ENCODE measurements at places on chromosomes 11 and 22.
A peak's percentile ranks its signal among the peaks of the same experiment; 100 is the strongest.

GRCh38 chr11:106011481-106011880 lies 10.6 kb downstream of the MSANTD4 start:
- no peak for DNase-seq

DNA sequence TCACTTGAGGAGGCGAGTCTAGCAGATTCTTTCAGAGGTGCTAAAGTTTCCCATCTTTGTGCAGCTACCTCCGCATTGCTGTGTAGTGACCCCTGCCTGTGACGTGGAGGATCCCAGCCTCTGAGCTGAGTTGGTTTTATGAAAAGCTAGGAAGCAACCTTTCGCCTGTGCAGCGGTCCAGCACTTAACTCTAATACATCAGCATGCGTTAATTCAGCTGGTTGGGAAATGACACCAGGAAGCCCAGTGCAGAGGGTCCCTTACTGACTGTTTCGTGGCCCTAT lies 8.9 kb upstream of the SAMM50 start:
- no peak for DNase-seq

GRCh38 chr22:30205281-30206115 lies 41.1 kb downstream of the LIF start:
- DNase-seq, result no peak

GRCh38 chr11:113833151-113833550 lies 42.2 kb downstream of the USP28 start:
- DNase-seq, result no peak

DNA sequence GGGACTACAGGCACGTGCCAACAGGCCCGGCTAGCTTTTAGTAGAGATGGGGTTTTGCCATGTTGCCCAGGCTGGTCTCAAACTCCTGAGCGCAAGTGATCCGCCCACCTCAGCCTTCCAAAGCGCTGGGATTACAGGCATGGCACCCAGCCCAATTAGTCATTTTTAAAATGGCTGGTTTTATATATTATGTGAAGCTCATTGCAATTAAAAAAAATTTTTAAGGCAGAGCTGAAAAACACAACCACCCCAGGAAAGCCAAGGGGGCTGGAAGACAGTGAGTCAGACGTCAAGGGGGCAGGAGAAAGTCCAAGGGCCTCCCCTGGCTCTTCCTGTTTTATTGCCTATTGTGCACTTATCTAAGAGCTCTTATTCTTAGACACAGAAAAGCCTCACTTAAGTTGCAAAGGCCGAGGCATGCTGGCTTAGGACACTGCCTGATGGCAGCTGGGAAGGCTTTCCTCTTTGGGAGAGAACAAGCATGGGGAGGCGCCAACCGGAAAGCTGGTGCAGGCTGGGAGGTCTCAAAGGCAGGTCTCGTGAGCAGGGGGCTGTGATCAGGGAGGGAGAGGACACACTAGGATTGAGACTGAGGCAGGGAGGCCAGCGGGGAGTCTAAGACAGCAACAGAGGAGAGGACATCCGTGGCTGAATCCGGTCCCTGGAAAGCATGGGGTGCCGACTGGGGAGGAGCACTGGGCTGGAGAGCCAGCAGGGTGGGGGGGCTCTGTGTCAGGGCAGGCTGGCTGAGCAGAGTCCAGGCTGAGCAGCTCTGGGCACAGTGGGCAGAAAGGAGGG lies 11.1 kb upstream of the OSM start:
- DNase-seq, result no peak

- DNase-seq, result peak; percentile 43
Measured at GRCh38 chr11:61163714-61164605, 2.7 kb upstream of the VPS37C start.

- no peak for DNase-seq
Measured at GRCh38 chr11:70700453-70700852, 302.1 kb downstream of the CTTN start.

DNA sequence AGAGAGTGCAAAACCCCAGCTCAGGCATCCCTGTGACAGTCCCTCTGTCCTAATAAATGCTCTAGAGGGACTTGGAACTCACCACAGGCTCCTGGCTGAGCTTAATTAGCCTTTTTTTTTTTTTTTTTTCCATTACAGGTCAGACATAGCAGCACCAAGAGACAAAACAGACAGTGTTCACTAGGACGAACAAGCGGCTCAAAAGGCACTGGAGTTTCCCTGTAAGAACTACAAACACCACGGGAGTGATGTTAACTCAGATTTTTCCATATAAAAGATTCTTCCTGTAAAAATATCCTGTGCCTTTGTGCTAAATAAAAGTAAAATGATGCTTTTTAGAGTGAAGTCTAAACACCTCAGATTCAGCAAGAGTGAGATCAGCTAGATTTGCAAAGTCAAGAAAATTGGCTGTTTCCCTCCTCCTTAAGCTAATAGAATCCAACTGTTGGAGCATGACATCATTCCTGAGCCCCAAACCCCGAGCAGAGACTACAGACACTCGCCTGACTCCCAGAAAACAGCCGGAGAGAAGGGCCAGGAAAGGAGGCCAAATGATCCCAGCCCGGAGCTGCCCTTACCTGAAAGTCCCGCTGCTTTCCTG lies 101.0 kb upstream of the AKIP1 start:
- no peak for DNase-seq

- DNase-seq, result peak; percentile 49
Measured at GRCh38 chr11:63839508-63840355, 822 bp downstream of the MARK2 start.

- no peak for DNase-seq
Measured at GRCh38 chr11:69409812-69410645, 71.4 kb upstream of the LINC01488 start.

GRCh38 chr11:35173011-35173511 lies 34.1 kb downstream of the CD44 start:
- DNase-seq, result no peak

GRCh38 chr11:76911415-76911808 lies 50.7 kb downstream of the ACER3 start:
- no peak for DNase-seq

GRCh38 chr11:83480811-83481210 lies 194.6 kb upstream of the CCDC90B start:
- no peak for DNase-seq

GRCh38 chr11:94325681-94326080 lies 21.3 kb downstream of the IZUMO1R start:
- DNase-seq, result peak; percentile 63

GRCh38 chr11:16404781-16405285 lies 48.5 kb upstream of the SOX6 start:
- DNase-seq, result no peak

GRCh38 chr22:39135092-39135896 lies 17.2 kb downstream of the CBX7 start:
- peak; percentile 46 for DNase-seq

- no peak for DNase-seq
Measured at GRCh38 chr11:131065435-131066413, 149.4 kb upstream of the SNX19 start.

DNA sequence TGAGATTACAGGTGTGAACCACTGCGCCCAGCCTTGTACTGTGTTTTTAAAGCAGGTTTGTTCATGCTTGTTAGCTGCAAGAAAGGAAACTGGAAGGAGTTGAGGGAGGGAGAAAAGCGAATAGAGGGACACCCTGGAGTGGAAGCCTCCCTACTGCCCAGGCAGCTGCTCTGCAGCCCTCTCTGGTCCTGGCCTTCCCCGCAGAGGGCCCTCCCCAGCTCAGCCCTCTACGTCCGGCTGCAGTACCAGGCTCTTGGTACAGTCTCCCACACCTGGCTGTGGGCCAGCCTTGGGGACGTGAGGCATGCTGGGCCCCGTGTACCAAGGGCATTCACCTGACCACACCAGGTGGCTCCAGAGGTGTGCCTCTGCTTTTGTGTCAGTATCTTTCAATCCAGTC lies 70.8 kb downstream of the MED15 start:
- no peak for DNase-seq

- DNase-seq, result no peak
Measured at GRCh38 chr11:129131316-129131715, 60.8 kb downstream of the ARHGAP32 start.

DNA sequence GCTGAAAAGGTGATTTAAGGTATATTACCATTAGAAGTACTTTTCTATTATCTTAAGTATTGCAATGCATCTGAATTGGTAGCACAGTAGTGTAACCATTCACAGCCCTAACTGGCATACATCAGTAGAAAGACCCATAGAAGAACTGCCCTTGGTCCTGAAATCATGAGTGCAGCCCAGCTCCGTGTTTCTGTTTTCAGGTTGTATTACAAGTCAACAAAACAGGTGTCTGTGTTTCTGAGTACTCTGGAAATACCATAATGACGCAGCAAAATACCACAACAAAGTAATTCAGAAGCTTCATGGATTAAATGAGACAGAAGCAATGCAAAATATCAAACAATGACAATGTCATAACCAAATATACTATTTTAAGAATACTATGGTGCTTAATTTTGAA lies 226.3 kb downstream of the OPCML start:
- DNase-seq, result no peak

DNA sequence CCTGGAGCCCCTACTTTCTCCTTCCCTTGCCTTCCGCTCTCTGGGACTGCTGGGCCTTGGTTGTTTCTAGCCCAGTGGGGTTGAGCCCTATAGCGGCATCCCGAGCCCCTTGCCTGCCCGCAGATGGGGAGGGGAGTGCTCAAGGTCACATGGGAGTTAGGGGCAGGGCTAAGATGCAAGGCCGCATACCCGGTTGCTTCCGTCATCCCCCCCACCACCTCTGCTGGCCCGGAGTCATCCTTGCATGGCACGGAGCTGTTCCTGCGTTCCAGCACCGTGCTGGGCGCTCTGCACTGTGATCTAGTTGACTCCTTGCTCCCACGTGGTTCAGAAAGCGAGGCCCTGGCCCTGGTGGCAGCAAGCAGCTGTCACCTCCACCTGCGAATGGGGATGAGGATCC lies 18.0 kb downstream of the FLRT1 start:
- DNase-seq, result no peak

GRCh38 chr22:42769238-42769573 lies 48.5 kb upstream of the A4GALT start:
- no peak for DNase-seq

GRCh38 chr11:130449310-130449990 lies 1.0 kb downstream of the ADAMTS15 start:
- no peak for DNase-seq

DNA sequence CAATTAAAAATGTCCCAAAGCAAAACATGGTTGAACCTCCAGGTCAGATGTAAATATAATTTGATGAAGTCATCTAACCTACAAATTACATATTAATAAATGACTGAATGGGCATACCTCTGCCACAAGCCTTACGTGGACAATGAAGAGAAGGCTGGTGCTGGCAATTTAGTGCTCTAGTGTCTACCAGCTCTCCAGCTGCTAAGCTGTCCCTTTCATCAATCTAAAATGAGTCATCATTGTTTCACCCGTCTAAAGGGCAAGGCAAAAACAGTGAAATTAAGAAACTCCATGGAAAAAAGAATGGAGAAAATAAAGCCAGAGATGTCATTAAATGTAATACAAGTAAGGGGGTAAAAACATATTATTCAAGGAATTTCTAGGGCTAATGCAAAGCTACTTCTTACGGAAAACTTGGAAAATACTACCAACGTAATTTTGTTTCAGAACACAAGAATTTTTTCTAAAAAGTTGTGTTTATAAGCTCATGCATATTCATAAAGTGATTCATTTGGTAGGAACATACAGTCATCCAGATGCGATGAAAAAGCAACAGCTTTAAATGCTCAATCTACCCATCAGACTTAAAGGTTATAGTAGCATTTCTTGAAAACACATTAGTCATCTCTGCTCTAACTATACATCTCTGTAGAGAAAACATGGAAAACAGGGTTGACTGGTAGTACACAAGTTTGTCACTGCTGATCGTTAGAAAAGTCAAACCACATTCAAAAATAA lies 71.5 kb downstream of the SIK3 start:
- peak; percentile 18 for DNase-seq

GRCh38 chr22:43404673-43405385 lies 7.0 kb upstream of the MPPED1 start:
- DNase-seq, result no peak

- no peak for DNase-seq
Measured at GRCh38 chr11:115869131-115869530, 364.9 kb upstream of the CADM1 start.

DNA sequence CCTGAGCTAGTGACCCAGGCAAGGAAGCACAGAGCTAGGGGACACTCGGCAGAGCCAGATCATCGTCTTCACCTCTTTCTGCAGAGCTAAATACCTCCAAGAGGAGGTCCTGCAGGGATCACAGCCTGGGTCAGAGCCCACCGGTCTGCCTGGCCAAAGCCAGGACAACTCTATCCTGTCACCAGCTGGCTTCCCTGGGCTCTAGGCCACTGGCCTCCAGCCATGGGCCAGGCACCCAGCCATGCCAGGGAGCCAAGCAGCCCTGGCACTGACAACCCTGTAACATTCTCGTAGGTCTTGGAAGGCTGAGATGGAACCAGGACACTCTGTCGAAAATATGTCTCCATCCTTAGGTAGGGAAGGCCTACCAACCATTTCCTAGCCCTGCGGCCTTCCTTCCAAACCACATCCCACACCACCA lies 270.1 kb downstream of the BUD13 start:
- no peak for DNase-seq

- no peak for DNase-seq
Measured at GRCh38 chr22:25437414-25438160, 126.9 kb upstream of the GRK3 start.

DNA sequence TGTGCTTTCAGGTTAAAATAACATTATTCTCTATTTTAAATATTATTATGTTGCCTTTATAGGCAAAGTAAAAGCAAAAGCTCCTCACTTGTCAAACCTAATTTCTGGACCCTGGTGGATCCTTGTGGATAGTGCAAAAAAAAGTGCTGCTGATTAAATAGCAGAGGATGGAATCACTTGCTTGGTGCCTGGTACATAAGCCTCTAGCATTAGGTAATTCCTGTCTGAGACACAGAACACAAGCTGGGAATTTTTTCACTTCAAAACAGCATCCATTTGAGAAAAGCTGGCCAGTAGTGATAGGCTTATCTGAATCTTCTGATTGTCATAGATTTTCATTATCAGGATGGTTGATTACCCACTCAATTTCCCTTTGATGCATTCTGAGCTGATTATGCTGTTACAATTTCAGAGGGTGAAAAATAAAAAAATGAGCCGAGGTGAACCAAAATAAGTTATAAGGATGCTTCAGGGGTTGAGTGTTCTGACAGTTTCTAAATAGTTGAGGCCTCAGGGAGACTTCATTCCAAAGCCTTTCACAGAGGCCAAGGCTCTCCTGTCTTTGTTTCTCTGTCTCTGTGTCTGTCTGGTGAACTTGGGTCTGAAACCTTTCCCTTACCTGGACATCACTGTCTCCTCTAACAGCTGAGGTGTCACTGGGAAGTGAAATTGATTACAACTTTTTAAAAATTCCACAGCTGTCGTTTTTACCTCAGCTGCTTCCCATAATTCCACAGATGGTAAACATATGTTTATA lies 242.9 kb downstream of the NELL1 start:
- no peak for DNase-seq

- DNase-seq, result no peak
Measured at GRCh38 chr22:35792506-35792905, 74.8 kb downstream of the APOL5 start.

- DNase-seq, result no peak
Measured at GRCh38 chr11:116192509-116193210, 580.1 kb downstream of the BUD13 start.

GRCh38 chr22:21582801-21583740 lies 15.6 kb downstream of the UBE2L3 start:
- DNase-seq, result no peak
